ENCODE measurements at places on chromosomes 2 and 18.
A peak's percentile ranks its signal among the peaks of the same experiment; 100 is the strongest.

GRCh38 chr18:35376393-35376741 lies 770 bp downstream of the ZNF396 start:
- DNase-seq = no peak
- peaks cover 6% of the 10 kb centered on the region for H3K4me1 ChIP-seq
- no peaks in the 10 kb centered on the region for H3K27me3 ChIP-seq

DNA sequence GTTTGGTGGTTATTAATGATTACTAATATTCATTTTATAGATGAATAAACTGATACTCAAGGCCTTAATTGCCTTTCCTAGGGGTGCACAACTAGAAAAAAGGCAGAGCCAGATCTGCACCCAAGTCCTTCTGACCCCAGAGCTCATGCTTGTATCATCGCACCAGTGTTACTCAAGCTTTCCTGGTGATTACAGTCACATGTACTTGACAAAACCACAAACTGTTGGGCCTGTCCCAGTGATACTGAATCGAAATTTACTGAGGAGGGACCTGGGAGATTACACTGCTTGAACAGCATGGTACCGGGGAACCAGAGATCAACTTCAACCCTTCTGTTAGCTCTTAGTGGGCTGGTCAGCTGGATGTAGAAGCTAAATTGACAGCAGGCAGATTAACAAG lies 33.7 kb downstream of the FASTKD2 start:
- no peak overlapping the region for H3K4me3 ChIP-seq
- no peaks in the 10 kb centered on the region for H3K27me3 ChIP-seq
- H3K36me3 ChIP-seq = no peaks in the 10 kb centered on the region
- no peaks in the 10 kb centered on the region for H3K4me1 ChIP-seq
- peak; percentile 20 for DNase-seq
- H3K27ac ChIP-seq = no peak overlapping the region

- H3K4me3 ChIP-seq = no peak overlapping the region
- peaks cover 11% of the 10 kb centered on the region for H3K36me3 ChIP-seq
- H3K4me1 ChIP-seq = no peaks in the 10 kb centered on the region
- H3K27me3 ChIP-seq = no peaks in the 10 kb centered on the region
- no peak overlapping the region for H3K27ac ChIP-seq
- peak; percentile 40 for DNase-seq
Observed at GRCh38 chr2:11446733-11447248, 19.2 kb downstream of the E2F6 start.

DNA sequence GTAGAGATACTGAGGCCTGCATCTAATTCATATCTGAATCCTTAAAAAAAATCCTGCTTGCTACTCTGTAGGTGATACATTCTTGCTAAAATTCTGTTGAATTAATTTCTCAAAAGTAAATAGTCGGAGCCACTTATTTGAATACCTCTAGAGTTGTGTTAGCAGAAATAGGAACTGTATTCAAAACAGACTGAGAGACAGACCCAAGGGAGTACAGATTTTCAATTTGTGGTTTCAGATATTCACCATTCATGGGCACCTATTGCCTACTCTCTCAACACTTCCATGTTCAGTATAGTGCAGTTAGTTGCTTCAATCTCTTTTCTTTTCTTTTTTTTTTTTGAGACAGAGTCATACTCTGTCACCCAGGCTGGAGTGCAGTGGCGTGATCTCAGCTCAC lies 46.6 kb upstream of the CTLA4 start:
- H3K27me3 ChIP-seq = peaks cover 7% of the 10 kb centered on the region
- no peak overlapping the region for H3K4me3 ChIP-seq
- H3K27ac ChIP-seq = no peak overlapping the region
- H3K36me3 ChIP-seq = no peaks in the 10 kb centered on the region
- H3K4me1 ChIP-seq = no peaks in the 10 kb centered on the region

- H3K27ac ChIP-seq = no peak overlapping the region
- H3K36me3 ChIP-seq = no peaks in the 10 kb centered on the region
- no peak for DNase-seq
- no peak overlapping the region for H3K4me3 ChIP-seq
- no peaks in the 10 kb centered on the region for H3K27me3 ChIP-seq
- no peaks in the 10 kb centered on the region for H3K4me1 ChIP-seq
Observed at GRCh38 chr2:162449471-162449870, 105.5 kb downstream of the GCA start.

- H3K4me1 ChIP-seq = peaks cover 6% of the 10 kb centered on the region
- H3K27ac ChIP-seq = no peak overlapping the region
- no peaks in the 10 kb centered on the region for H3K27me3 ChIP-seq
- peaks cover 13% of the 10 kb centered on the region for H3K36me3 ChIP-seq
- DNase-seq = no peak
Observed at GRCh38 chr2:241351640-241352031, 4.4 kb upstream of the FARP2 start.

DNA sequence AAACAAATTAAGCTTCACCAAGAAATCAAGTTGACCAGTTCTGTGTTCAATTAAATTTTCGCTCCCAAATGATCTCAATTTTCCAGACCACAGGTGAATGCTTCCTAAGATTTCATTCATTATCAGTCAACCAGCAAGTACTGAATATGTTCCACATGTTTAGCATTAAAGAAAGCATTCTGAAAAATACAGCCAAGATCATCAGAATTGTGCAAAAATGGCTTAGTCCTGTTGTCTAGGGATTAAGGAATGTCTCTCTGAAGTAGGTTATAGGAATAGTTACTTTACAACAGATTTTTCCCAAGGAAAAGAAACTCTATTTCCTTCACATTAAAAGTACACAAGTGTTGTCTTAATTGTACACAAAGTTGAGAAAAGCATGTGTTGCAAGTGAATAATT lies 69.2 kb downstream of the NRXN1 start:
- no peaks in the 10 kb centered on the region for H3K4me1 ChIP-seq
- DNase-seq = no peak
- no peak overlapping the region for H3K27ac ChIP-seq
- H3K4me3 ChIP-seq = no peak overlapping the region
- H3K27me3 ChIP-seq = no peaks in the 10 kb centered on the region

GRCh38 chr2:143515318-143515717 lies 386.1 kb downstream of the ARHGAP15 start:
- H3K4me3 ChIP-seq = no peak overlapping the region
- H3K4me1 ChIP-seq = no peaks in the 10 kb centered on the region
- no peak for DNase-seq
- H3K27ac ChIP-seq = no peak overlapping the region
- no peaks in the 10 kb centered on the region for H3K36me3 ChIP-seq

DNA sequence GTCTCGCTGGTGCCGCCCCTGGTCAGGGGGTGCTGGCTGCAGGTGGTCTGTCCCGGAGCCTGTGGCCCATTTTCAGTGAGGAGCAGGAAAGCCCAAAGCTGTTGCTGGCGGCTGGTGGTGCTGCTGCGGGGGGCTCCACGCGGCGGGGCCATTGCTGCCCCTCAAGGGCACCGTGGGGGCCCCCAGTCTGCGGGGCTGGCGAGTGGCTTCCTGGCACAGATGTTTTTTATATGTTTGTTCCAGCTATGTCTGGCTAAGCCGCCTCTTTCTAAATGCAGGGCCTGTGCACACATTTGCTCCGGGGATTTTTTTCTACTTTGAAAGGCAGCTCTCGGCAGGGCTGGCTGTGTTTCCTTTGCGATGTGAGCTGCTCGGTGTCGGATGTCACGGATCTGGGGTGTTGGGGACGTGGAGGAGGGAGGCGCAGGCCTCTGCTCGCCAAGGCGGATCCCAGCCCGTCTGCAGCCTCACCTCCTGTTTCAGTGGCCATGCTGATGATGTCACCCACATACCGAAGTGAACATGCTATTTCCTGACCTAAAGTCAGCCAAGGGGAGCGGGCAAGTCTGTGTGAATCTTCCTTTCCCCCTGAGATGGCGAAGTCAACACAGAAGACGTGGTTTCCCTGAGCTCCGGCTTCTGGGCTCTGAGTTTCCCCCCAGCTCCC lies 112.0 kb upstream of the CTDP1 start:
- no peaks in the 10 kb centered on the region for H3K4me1 ChIP-seq
- H3K27me3 ChIP-seq = no peaks in the 10 kb centered on the region
- H3K36me3 ChIP-seq = no peaks in the 10 kb centered on the region
- H3K4me3 ChIP-seq = no peak overlapping the region
- DNase-seq = peak; percentile 98
- no peak overlapping the region for H3K27ac ChIP-seq

GRCh38 chr2:26238311-26238958 lies 6.0 kb downstream of the HADHA start:
- H3K27ac ChIP-seq = no peak overlapping the region
- DNase-seq = peak; percentile 67
- peaks cover 10% of the 10 kb centered on the region for H3K36me3 ChIP-seq
- H3K4me1 ChIP-seq = peaks cover 8% of the 10 kb centered on the region

- H3K4me3 ChIP-seq = no peak overlapping the region
- H3K4me1 ChIP-seq = peaks cover 9% of the 10 kb centered on the region
- no peaks in the 10 kb centered on the region for H3K36me3 ChIP-seq
- H3K27me3 ChIP-seq = no peaks in the 10 kb centered on the region
- DNase-seq = peak; percentile 48
- H3K27ac ChIP-seq = no peak overlapping the region
Observed at GRCh38 chr2:58137856-58138255, 91.2 kb downstream of the VRK2 start.

- H3K4me1 ChIP-seq = peaks cover 2% of the 10 kb centered on the region
- H3K36me3 ChIP-seq = no peaks in the 10 kb centered on the region
- no peak overlapping the region for H3K4me3 ChIP-seq
- no peak for DNase-seq
- no peak overlapping the region for H3K27ac ChIP-seq
Observed at GRCh38 chr2:111930409-111930808, 32.0 kb downstream of the MERTK start.

- H3K36me3 ChIP-seq = no peaks in the 10 kb centered on the region
- no peaks in the 10 kb centered on the region for H3K27me3 ChIP-seq
Observed at GRCh38 chr2:227761740-227762476, 16.2 kb downstream of the SCYGR8 start.

GRCh38 chr2:199797431-199798403 lies 53.3 kb downstream of the FTCDNL1 start:
- no peaks in the 10 kb centered on the region for H3K36me3 ChIP-seq
- no peak overlapping the region for H3K27ac ChIP-seq
- no peak for DNase-seq
- no peak overlapping the region for H3K4me3 ChIP-seq
- H3K27me3 ChIP-seq = no peaks in the 10 kb centered on the region

- H3K36me3 ChIP-seq = no peaks in the 10 kb centered on the region
- no peak overlapping the region for H3K4me3 ChIP-seq
- no peak for DNase-seq
- H3K27ac ChIP-seq = no peak overlapping the region
- H3K4me1 ChIP-seq = no peaks in the 10 kb centered on the region
- H3K27me3 ChIP-seq = no peaks in the 10 kb centered on the region
Observed at GRCh38 chr18:31235856-31236255, 73.2 kb upstream of the DSC1 start.

- H3K27ac ChIP-seq = no peak overlapping the region
- H3K4me1 ChIP-seq = no peaks in the 10 kb centered on the region
- DNase-seq = no peak
- H3K36me3 ChIP-seq = no peaks in the 10 kb centered on the region
- H3K27me3 ChIP-seq = no peaks in the 10 kb centered on the region
Observed at GRCh38 chr18:23066060-23066459, 69.2 kb upstream of the CABLES1 start.

GRCh38 chr2:235728800-235729556 lies 235.1 kb downstream of the AGAP1 start:
- H3K4me1 ChIP-seq = no peaks in the 10 kb centered on the region
- no peak overlapping the region for H3K4me3 ChIP-seq
- no peak overlapping the region for H3K27ac ChIP-seq
- no peaks in the 10 kb centered on the region for H3K36me3 ChIP-seq
- no peak for DNase-seq

GRCh38 chr2:212364112-212364985 lies 174.3 kb downstream of the ERBB4 start:
- DNase-seq = peak; percentile 75
- H3K4me3 ChIP-seq = no peak overlapping the region
- H3K27ac ChIP-seq = no peak overlapping the region
- H3K36me3 ChIP-seq = no peaks in the 10 kb centered on the region
- no peaks in the 10 kb centered on the region for H3K4me1 ChIP-seq

- H3K27me3 ChIP-seq = no peaks in the 10 kb centered on the region
- no peaks in the 10 kb centered on the region for H3K36me3 ChIP-seq
- H3K27ac ChIP-seq = no peak overlapping the region
- no peak overlapping the region for H3K4me3 ChIP-seq
Observed at GRCh38 chr2:240301256-240301795, 134.1 kb upstream of the GPC1 start.

DNA sequence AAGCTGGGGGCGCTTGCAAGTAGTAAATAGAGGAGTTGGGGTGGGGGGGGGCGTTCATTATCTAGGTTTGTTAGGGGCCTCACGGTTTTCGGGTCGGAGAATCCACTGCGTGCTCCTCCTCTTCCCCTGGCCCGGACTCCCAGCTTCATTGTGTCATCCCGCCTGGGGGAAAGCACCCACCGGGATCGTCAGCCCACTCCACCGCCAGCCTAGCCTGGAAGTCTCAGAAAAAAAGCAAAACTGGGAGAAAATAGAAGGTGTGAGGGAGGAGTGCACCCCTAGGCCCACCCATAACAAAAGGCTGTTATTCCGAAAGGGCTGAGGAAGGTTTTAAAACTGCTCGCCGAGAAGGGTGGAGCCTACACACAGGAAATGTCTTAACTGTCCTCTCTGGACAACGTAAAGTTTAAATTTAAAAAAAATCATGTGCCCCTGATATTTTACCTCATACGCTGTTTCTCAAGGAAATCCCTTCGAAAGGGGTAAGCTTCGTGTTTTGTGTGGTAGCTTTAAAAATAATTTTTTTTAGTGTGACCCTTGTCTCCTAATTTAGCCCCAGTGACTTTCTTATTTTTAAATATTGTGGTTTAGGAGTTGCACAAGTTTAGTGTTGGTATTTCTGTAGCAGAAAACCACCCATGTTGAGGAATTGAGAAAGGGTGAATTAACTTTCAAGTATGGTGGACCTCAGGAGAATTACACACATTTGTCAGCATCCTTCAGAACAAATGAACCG lies 104.2 kb downstream of the SPTBN1 start:
- DNase-seq = peak; percentile 56
- peak overlapping the region; percentile 93 for H3K27ac ChIP-seq
- peak overlapping the region; percentile 70 for H3K4me3 ChIP-seq

- peak; percentile 97 for DNase-seq
- H3K27ac ChIP-seq = no peak overlapping the region
- no peaks in the 10 kb centered on the region for H3K27me3 ChIP-seq
- H3K36me3 ChIP-seq = no peaks in the 10 kb centered on the region
- H3K4me3 ChIP-seq = no peak overlapping the region
Observed at GRCh38 chr2:160228141-160228917, 28.3 kb upstream of the ITGB6 start.

- no peaks in the 10 kb centered on the region for H3K36me3 ChIP-seq
- no peaks in the 10 kb centered on the region for H3K27me3 ChIP-seq
- no peaks in the 10 kb centered on the region for H3K4me1 ChIP-seq
- H3K4me3 ChIP-seq = no peak overlapping the region
Observed at GRCh38 chr2:185215497-185215896, 523.1 kb upstream of the FSIP2 start.

- no peak overlapping the region for H3K27ac ChIP-seq
- H3K36me3 ChIP-seq = no peaks in the 10 kb centered on the region
- H3K4me3 ChIP-seq = no peak overlapping the region
- no peaks in the 10 kb centered on the region for H3K27me3 ChIP-seq
Observed at GRCh38 chr2:157311706-157312105, 13.9 kb downstream of the ERMN start.

GRCh38 chr18:46624127-46624526 lies 32.9 kb downstream of the LOXHD1 start:
- no peaks in the 10 kb centered on the region for H3K36me3 ChIP-seq
- H3K4me3 ChIP-seq = no peak overlapping the region
- DNase-seq = no peak
- H3K4me1 ChIP-seq = no peaks in the 10 kb centered on the region
- H3K27ac ChIP-seq = no peak overlapping the region
- H3K27me3 ChIP-seq = no peaks in the 10 kb centered on the region

GRCh38 chr2:2938481-2938880 lies 439.1 kb downstream of the EIPR1 start:
- H3K27me3 ChIP-seq = no peaks in the 10 kb centered on the region
- no peak overlapping the region for H3K4me3 ChIP-seq
- DNase-seq = no peak
- H3K27ac ChIP-seq = no peak overlapping the region

All from fibroblast of lung (primary cell).